ENCODE measurements at places on chromosomes 6 and 20. TPM values are rescaled to one million over a fixed set of nuclear protein-coding genes. Genes with fewer than 3 reads are reported as not detected.

GRCh38 chr6:55319961-55320695 lies 7.1 kb upstream of the GFRAL start:
- no peak for DNase-seq
- H3K36me3 ChIP-seq: no peaks in the 10 kb centered on the region
- no peaks in the 10 kb centered on the region for H3K27me3 ChIP-seq
- no peak overlapping the region for H3K27ac ChIP-seq

GRCh38 chr20:61149636-61150035 lies 102.4 kb upstream of the CDH4 start:
- H3K27me3 ChIP-seq: no peaks in the 10 kb centered on the region
- H3K4me3 ChIP-seq: no peak overlapping the region
- no peak for DNase-seq
- H3K27ac ChIP-seq: no peak overlapping the region
- no peaks in the 10 kb centered on the region for H3K4me1 ChIP-seq

DNA sequence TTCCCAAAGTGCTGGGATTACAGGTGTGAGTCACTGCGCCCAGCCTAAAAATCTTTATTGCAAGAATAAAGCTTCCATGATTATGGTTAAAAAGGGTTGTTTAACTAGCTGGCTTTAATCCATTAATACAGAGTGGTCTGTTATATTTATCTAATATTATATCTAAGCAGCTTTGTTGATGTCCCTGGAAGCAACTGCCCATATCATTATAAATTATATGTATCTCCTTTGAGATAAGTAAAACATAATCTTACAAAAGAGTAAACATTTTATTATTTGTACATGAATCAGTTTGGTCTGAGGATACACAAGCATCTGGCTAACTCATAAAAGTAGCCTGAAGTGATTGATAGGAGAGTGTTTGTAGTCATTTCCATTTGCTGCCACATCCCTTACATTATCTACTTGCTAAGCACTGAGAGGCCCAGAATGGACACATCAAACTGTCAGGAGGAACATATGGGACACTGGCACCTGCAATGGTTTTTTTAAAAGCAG lies 46.9 kb downstream of the TRAF3IP2 start:
- peaks cover 8% of the 10 kb centered on the region for H3K36me3 ChIP-seq
- peak overlapping the region; percentile 71 for H3K27ac ChIP-seq
- H3K4me3 ChIP-seq: no peak overlapping the region
- H3K27me3 ChIP-seq: no peaks in the 10 kb centered on the region
- peaks cover 4% of the 10 kb centered on the region for H3K4me1 ChIP-seq
- no peak for DNase-seq

GRCh38 chr6:50913105-50913770 lies 94.6 kb downstream of the TFAP2B start:
- H3K27ac ChIP-seq: no peak overlapping the region
- no peak overlapping the region for H3K4me3 ChIP-seq
- no peak for DNase-seq

GRCh38 chr6:3961581-3962215 lies 112.5 kb downstream of the FAM50B start:
- H3K4me3 ChIP-seq: no peak overlapping the region
- no peaks in the 10 kb centered on the region for H3K27me3 ChIP-seq
- DNase-seq: no peak
- no peaks in the 10 kb centered on the region for H3K36me3 ChIP-seq

DNA sequence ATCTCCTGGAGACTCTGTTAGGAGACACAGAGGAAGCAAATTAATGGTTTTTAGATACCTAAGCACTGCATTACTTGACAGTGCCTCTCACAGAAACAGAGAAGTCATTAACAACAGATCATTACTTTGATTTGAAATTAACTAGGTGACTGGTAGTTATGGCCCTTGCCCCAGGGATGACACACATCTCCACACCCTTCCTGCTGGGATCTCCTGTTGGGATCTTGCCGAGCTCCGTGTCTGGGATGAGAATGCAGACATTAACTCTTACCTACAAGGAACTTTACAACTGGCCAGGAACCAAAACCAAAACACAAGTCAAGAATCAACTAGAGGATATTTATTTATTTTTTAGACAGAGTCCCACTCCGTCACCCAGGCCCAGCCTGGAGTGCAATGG lies 2.2 kb upstream of the PRELID3B start:
- H3K27ac ChIP-seq: no peak overlapping the region
- no peaks in the 10 kb centered on the region for H3K27me3 ChIP-seq
- no peaks in the 10 kb centered on the region for H3K4me1 ChIP-seq
- H3K4me3 ChIP-seq: no peak overlapping the region

GRCh38 chr20:33490934-33491656 lies 1.2 kb downstream of the CBFA2T2 start:
- H3K27ac ChIP-seq: no peak overlapping the region
- no peaks in the 10 kb centered on the region for H3K36me3 ChIP-seq
- H3K4me1 ChIP-seq: peaks cover 12% of the 10 kb centered on the region
- DNase-seq: no peak
- H3K4me3 ChIP-seq: peak overlapping the region; percentile 54

- H3K27me3 ChIP-seq: no peaks in the 10 kb centered on the region
- no peak for DNase-seq
- H3K27ac ChIP-seq: peak overlapping the region; percentile 60
Measured at GRCh38 chr6:38305995-38306681, 333.6 kb downstream of the BTBD9 start.

GRCh38 chr6:41037107-41037900 lies 1.7 kb downstream of the UNC5CL start:
- peaks cover 21% of the 10 kb centered on the region for H3K4me1 ChIP-seq
- H3K27ac ChIP-seq: no peak overlapping the region
- peak; percentile 39 for DNase-seq
- no peak overlapping the region for H3K4me3 ChIP-seq
- H3K27me3 ChIP-seq: no peaks in the 10 kb centered on the region

GRCh38 chr20:36093804-36094145 lies 60.8 kb upstream of the EPB41L1 start:
- no peak for DNase-seq
- peaks cover 37% of the 10 kb centered on the region for H3K27me3 ChIP-seq
- H3K36me3 ChIP-seq: no peaks in the 10 kb centered on the region
- H3K4me3 ChIP-seq: peak overlapping the region; percentile 67

GRCh38 chr20:15011631-15012030 lies 674.2 kb upstream of the FLRT3 start:
- H3K4me1 ChIP-seq: no peaks in the 10 kb centered on the region
- H3K27me3 ChIP-seq: no peaks in the 10 kb centered on the region
- no peak for DNase-seq

DNA sequence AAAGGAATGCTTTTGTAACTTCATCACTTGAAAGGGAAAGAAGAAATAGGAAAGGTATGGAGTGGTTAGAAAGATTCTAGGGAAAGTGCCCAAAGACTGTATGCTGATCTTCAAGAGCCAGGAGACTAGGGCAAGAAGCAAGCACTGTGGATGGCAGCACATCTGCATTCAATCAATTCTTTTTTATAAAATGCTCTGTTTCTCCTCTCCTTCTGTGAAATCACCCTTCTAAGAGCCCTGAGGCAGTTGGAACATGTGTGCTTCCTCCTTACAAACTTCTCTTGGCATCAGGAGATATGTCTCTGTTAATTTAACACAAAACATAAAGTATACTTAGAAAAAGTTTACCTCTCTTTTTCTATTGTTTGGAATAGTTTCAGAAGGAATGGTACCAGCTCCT lies 1162.2 kb upstream of the GJE1 start:
- no peaks in the 10 kb centered on the region for H3K4me1 ChIP-seq
- no peak overlapping the region for H3K27ac ChIP-seq
- H3K27me3 ChIP-seq: no peaks in the 10 kb centered on the region
- no peak for DNase-seq
- no peaks in the 10 kb centered on the region for H3K36me3 ChIP-seq
- H3K4me3 ChIP-seq: no peak overlapping the region

DNA sequence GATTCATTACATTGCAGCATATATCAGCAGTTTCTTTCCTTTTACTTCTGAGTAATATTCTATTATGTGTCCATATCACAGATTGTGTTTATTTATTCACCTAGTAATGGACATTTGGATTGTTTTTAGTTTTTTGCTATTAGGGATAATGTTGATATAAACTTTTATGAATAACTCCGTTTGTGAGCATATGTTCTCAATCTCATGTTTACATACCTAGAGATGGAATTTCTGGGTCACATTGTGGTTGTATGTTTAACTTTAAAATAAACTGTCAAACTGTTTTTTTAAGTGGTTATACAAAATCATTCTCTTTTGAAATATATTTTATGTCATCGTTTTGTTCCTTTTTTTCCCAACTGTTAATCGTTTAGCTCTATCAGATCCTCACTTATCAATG lies 311.6 kb downstream of the MMUT start:
- H3K36me3 ChIP-seq: no peaks in the 10 kb centered on the region
- DNase-seq: no peak
- H3K27me3 ChIP-seq: no peaks in the 10 kb centered on the region
- H3K4me3 ChIP-seq: no peak overlapping the region
- H3K27ac ChIP-seq: no peak overlapping the region
- H3K4me1 ChIP-seq: no peaks in the 10 kb centered on the region

GRCh38 chr6:40349123-40349900 lies 237.9 kb downstream of the LRFN2 start:
- H3K27ac ChIP-seq: no peak overlapping the region
- no peak overlapping the region for H3K4me3 ChIP-seq
- H3K4me1 ChIP-seq: peaks cover 35% of the 10 kb centered on the region
- H3K27me3 ChIP-seq: no peaks in the 10 kb centered on the region
- DNase-seq: no peak
- H3K36me3 ChIP-seq: no peaks in the 10 kb centered on the region

GRCh38 chr6:150761771-150762170 lies 103.7 kb upstream of the MTHFD1L start:
- no peak overlapping the region for H3K27ac ChIP-seq
- H3K4me3 ChIP-seq: no peak overlapping the region
- peaks cover 4% of the 10 kb centered on the region for H3K4me1 ChIP-seq
- DNase-seq: no peak

GRCh38 chr6:110814102-110815014 lies 911 bp downstream of the CDK19 start:
- peak; percentile 58 for DNase-seq
- H3K27me3 ChIP-seq: no peaks in the 10 kb centered on the region
- peak overlapping the region; percentile 96 for H3K27ac ChIP-seq

DNA sequence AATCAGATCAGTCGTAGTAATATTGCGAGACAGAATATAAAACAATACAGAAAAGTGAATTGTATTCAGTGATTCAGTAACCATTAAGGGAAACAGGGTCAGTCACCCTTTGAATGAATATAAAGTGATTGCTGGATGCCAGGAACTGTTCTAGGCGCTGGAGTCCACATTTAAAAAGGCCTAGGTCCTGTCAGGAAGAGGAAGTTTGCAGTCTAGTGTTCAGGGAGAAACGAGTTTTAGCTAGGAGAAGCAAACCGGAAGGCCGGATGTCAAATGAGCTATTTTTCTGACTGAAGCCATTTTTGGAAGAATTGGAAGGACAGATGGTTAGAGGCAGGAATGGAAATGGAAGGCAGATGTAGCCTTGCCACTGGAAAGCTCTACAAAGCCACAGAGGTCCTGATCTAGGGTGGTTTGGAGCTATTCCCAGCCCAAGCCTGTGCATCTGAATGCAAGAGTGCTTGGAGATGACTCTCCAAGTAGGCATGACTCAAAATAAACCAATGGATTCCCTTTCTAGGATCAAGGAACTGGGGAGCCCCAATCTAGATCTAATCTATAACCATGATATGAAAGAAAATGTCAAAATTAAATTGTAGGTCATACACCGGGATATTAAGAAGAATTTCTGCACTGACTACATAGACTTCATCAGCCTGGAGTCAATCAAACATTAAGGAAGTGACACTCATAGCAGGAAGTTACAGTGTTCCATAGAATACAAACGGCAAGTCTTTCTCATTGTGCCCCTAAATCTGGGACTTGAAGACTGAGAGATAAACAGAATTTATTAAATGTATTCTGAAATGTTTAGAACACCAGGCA lies 36.8 kb upstream of the CDKAL1 start:
- H3K4me1 ChIP-seq: no peaks in the 10 kb centered on the region
- no peaks in the 10 kb centered on the region for H3K36me3 ChIP-seq
- H3K27me3 ChIP-seq: no peaks in the 10 kb centered on the region
- H3K4me3 ChIP-seq: no peak overlapping the region
- peak; percentile 33 for DNase-seq

DNA sequence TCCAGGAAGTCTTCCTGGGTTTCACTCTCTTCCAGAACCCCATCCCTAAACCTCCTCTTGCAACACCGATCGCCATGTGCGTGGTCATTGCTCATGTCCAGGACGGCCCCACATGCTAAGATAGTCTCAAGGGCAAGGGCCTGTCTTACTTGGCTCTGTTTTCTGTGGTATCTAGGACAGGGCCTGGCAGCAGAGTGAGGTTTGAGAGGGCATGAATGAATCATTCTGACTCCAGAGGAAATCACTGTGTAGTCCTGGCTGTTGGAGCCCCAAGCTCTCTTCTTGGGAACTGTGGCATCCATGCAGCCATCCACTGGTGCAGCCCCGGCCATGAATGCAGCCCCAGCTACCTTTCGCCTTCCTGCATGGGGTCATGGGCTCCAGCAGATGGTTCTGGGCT lies 12.4 kb downstream of the SIRPA start:
- peaks cover 7% of the 10 kb centered on the region for H3K4me1 ChIP-seq
- H3K27ac ChIP-seq: no peak overlapping the region
- peaks cover 8% of the 10 kb centered on the region for H3K36me3 ChIP-seq
- H3K4me3 ChIP-seq: no peak overlapping the region
- H3K27me3 ChIP-seq: no peaks in the 10 kb centered on the region

DNA sequence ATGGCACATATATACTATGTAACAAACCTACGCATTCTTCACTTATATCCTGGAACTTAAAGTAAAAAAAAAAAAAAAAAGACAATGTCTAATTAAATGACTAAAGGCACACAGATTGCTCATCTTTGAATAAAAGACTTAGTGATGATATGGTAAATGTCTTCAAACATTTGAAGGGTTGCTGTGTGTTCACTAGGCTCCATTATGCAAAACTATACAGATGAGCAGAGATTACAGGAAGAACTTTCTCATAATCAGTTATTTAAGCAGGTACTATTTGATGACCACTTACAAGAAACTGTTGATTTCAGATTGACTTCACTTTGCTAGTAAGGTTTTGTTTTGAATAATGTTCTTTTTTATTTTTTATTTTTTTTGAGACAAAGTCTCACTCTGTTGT lies 34.4 kb downstream of the DNAH8 start:
- H3K4me1 ChIP-seq: no peaks in the 10 kb centered on the region
- DNase-seq: no peak
- no peak overlapping the region for H3K27ac ChIP-seq

Gene ZSCAN16
- 10.3 TPM for total RNA-seq

Gene TIAM2
- total RNA-seq: 12.4 TPM

Gene SAMD10
- total RNA-seq: 20.3 TPM

Gene NKAPL
- total RNA-seq: not detected

Gene DNAH8
- not detected for total RNA-seq

Gene MACROD2
- total RNA-seq: 6.1 TPM

Gene FOXQ1
- not detected for total RNA-seq

Gene SNAP25
- 1.9 TPM for total RNA-seq

Gene RIMS4
- total RNA-seq: 5.3 TPM

Gene CRNKL1
- 18.8 TPM for total RNA-seq

Gene TRPC4AP
- total RNA-seq: 120 TPM

Data from cardiac muscle cell (in vitro differentiated cells and primary cell).